ENCODE measurements at places on chromosomes 7 and 10.

DNA sequence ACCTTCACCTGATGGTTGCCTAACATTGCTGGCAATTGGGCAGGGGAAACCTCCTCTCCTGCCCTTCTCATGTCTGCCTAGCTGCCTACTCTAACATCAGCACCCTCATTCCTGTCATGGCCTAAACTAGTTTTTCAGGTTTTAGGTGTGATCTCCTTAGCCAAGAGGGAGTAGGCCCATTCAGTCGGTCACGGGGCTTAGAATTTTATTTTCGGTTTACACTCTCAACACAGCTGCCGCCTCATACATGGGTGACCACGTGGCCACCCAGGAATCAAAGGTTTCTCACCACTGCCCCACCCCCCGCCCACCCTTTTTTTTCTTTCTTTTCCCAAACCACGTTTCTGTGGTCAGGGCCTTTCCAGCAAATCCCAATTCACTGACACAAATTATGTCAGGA, 97.2 kb downstream of the RALA start:
- no peak for DNase-seq

DNA sequence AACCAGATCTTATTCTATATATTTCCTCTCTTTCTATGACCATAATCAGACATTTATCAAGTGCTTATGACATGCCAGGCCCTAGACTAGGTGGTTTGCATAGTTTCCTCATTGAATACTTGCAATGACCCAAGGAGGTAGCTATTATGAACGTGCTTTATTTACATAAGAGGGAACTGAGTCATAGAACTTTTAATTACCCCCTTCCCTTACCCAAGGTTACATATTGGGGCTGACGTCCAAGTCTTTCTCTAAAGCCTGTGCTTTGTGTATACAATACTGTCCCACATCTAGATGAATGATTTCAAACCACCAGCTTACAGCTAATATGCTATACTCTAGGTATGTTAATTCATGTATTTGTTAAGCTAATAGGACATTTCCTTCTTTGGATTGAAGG, 91.9 kb upstream of the NPY start:
- DNase-seq, result no peak

- DNase-seq, result no peak
These were observed 23.5 kb upstream of the KCNMA1 start for GRCh38 chr10:77661100-77661499.

DNA sequence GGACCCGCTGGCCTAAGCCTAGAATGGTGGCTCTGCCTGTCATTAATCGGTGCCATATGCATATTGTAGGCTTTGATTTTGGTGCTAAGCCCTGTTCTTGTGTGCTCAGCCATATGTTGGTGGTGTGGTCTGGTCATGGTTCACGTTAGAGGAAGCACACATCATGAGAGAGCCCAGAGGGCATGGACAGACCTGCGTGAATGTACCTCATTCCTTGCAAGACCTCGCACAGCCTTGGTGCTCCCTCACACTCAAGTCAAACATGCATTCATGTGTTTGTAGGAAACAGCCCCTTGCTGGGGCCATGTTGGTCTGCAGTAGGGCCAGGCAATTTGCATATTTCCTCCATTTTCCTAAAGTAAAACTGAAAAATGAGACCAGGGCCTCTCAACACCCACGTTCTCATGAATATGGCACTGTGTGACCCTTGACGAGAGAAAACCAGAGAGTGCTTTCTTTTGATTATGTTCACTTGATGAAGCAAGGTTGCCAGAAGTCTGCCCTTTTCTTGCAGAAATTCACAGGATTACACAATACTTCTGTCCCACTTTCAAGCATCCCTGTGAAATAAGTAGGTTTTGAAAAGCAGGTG, 268.7 kb downstream of the CELF2 start:
- DNase-seq, result no peak

DNA sequence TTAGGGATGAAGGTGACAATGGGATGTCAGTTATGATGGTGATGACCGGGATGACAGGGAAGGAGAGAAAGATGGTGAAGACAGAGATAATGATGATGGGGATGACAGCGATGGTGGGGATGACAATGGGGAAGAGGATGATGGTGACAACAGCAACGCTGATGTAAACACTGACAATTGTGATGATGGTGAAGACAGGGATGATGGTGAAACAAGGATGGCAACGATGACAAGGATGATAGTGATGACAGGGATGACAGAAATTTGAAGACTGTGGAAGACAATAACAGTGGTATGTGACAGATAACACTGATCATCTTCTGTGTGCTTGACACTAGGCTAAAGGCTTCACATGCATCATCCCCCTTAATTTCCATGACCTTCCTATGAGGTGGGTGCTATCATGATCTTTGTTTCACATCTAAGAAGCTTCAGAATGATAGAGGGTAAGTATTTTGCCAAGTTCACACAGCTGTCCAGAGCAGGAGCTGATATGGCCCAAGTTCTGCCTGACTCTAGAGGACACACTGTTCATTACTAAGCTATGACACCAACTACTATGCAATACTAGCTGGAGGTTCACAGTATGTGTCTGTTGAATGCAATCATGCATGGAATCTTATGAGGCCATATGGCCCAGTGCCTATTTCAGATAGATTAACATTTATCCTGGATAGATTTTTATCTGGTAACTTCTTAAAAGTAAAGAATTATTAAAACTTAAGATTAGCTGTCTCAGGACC, 105.6 kb downstream of the RNLS start:
- no peak for DNase-seq

- no peak for DNase-seq
These were observed 150.5 kb downstream of the PCDH15 start for GRCh38 chr10:54650547-54650946.

DNA sequence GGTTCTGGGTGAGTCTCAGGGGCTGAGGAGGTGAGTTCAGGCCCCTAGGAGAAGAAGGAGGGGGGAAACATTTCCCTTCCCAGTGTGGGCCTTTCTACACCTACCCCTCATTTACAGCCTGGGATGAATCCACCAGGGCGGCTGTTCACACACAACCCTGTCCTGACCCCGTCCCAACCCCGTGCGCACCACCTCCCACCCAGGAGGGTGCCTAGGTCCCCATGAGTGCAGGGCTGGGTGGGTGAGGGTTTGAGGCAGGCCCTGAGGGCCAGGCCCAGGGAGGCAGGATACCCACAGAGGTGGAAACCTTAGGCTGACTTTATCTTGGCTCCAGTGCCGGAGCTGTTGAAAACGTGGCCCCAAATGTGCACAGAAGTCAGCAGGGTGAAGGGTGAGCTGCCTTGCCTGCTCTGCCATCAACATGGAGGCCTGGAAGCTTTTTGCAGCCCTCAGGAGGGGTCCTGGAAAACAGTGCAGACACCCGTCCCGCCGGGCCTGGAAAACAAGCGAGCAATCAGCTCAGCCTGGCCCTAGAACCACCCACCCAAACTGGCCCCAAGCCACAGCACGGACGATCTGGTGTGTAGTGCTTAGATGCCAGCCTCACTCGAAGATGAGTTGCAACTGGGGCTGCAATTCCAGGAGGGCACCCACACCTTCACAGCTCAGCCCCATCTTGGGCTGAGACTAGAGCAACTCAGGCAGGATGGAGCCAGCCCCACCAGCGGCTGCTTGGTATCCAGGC, 9.3 kb upstream of the RET start:
- DNase-seq, result no peak
